ENCODE measurements at places on chromosomes 16 and 17. TPM values are rescaled to one million over a fixed set of nuclear protein-coding genes. Genes with fewer than 3 reads are reported as not detected.
A peak's percentile ranks its signal among the peaks of the same experiment; 100 is the strongest.

DNA sequence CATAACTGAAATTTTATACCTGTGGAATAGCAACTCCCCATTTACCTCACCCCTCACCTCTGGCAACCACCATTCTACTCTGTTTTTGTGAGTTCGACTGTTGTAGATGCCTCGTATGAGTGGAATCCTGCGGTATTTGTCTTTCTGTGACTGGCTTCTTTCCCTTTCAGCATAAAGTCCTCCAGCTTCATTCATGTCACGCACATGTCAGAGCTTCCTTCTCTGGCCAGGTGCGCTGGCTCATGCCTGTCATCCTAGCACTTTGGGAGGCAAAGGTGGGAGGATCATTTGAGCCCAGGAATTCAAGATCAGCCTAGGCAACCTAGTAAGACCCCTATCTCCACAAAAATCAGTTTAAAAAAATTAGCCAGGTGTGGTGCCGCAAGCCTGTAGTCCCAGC lies 278.4 kb downstream of the PARN start:
- DNase-seq = no peak

GRCh38 chr17:18362698-18363100 lies 651 bp downstream of the SHMT1 start:
- DNase-seq = peak; percentile 57

GRCh38 chr16:1777375-1778199 lies 4.7 kb upstream of the MRPS34 start:
- no peak for DNase-seq

- no peak for DNase-seq
Observed at GRCh38 chr16:47636501-47637099, 175.5 kb downstream of the PHKB start.

DNA sequence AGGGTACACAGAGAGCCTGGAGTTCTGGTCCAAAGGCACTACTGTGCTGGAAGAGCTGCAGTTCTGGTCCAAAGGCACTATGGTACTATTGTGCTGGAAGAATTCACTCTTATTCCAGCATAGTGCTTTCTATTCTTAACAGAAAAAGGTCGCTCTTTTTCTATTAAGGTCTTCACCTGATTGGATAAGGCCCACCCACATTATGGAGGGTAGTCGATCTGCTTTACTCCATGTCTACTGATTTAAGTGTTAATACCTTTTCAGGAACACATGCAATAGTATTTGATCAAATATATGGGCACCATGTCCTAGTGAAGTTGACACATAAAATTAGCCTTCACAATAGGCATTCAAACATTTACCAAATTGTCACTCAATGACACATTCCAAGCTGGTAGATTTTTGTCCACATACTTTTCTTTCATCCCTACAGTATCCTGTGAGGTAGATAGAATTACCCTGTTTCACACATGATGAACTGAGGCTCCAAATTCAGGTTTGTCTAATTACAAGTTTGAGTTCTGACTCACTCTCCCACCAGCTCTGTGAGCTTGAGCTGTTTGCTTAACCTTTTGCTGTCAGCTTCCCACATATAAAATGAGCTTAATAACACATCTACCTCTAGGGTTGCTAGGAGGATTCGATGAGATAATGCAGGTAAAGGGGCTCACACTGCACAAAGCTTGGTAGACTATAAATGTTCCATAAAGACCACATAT lies 129.9 kb downstream of the AIPL1 start:
- DNase-seq = no peak

- DNase-seq = peak; percentile 91
Observed at GRCh38 chr17:17356149-17356930, 53.2 kb downstream of the NT5M start.

- DNase-seq = no peak
Observed at GRCh38 chr17:59547131-59547915, 18.1 kb upstream of the DHX40 start.

DNA sequence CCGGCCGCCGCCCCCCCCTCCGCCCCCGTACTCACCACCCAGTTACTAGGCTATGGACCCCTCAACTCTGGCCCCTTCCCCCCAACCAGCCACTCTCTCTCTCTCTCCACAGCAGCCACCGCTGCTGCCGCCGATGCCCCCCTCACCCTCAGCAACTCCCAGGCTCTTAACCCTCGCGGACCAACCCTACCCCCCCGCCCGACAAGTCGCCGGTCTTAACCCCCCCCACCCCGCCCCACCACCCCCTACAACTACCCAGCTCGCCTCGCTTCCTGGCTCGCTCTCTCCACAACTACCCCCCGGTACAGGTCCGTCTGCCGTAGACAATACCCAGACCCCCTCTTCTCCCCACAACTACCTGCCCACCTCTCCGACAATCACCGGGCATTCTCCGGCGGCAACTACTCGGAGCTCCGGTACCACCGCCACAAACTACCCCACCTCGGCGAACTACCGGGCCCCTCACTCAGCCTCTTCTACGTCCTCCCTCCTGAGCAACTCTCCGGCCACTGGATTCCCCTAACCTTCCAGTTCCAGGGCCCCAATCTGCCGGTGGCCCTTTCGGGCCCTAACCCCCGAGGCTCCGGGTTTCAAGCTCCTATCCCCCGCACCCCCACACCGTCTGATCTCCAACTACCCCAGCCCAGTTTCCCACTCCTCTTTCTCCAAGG lies 702 bp downstream of the PHF23 start:
- DNase-seq = peak; percentile 39

- DNase-seq = no peak
Observed at GRCh38 chr16:85751698-85752501, 1.0 kb upstream of the C16orf74 start.

GRCh38 chr16:48592839-48593429 lies 17.0 kb downstream of the N4BP1 start:
- no peak for DNase-seq

GRCh38 chr16:26768385-26769010 lies 298.2 kb upstream of the C16orf82 start:
- DNase-seq = no peak

DNA sequence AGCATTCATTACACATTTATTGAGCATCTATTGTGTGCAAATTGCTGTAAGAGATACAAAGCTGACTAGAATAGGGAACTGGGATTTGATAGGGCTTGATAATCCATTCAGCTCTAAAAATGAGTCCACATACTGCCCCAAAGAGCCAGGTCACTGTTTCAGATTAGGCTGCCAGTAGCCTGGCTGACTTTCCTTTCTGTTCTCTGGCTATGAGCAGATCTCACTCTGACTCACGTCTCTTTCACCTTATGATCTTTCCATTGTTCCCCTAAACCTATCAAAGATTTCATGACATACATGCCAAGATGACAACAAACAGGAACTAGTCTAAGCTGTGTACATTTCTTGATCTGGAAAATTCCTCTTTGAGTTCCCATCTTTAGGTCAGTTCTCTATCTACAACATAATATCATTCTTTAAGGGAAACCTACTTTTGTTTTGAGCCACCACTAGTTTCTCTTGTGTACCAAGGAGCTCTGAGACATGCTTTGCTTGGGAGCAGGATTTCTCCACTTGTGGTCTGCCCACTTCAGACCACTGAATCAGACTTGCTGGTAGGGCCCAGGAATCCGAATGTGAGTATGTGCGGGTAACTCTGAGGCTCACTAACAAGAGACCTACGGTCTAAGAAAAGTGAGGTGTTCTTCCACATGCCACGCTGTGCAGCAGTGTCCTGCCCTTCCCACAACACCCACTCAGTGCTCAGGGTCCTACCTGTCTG lies 40.9 kb upstream of the ICAM2 start:
- DNase-seq = peak; percentile 36

DNA sequence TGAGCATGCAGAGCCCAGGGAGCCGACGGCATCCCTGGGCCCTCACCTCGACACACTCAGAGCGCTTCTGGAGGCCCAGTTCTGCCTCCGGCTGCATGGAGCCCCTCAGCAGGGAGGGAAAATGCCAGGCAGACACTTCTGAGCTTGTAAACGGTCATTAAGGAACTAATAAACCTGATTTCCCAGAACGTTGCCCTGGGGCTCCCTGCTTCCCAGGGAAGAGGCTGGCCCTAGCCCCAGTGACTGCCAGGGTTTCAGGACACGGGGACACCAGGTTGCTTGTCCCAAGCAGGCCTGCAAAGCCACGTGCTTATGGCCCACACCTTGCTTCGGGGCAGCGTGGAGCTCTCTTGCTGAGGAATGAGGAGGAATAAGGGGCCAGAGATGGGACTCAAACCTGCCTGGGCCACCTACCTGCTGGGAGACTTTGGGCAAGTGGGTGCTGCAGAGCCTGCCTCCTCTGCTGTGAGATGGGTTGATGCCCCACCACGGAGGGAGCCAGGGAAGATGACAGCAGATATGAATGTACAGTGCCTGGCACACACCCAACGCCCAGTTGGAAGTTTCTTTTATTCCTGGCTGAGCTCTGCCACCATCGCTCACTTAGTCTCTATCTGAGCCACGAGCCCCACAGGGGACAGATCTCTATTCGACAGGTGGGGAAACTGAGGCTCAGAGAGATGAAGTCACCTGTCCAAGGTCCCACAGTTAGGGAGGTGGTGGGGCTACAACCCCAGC lies 5.4 kb downstream of the RHBDF2 start:
- DNase-seq = no peak

- DNase-seq = no peak
Observed at GRCh38 chr17:6334386-6334785, 100.5 kb downstream of the AIPL1 start.

DNA sequence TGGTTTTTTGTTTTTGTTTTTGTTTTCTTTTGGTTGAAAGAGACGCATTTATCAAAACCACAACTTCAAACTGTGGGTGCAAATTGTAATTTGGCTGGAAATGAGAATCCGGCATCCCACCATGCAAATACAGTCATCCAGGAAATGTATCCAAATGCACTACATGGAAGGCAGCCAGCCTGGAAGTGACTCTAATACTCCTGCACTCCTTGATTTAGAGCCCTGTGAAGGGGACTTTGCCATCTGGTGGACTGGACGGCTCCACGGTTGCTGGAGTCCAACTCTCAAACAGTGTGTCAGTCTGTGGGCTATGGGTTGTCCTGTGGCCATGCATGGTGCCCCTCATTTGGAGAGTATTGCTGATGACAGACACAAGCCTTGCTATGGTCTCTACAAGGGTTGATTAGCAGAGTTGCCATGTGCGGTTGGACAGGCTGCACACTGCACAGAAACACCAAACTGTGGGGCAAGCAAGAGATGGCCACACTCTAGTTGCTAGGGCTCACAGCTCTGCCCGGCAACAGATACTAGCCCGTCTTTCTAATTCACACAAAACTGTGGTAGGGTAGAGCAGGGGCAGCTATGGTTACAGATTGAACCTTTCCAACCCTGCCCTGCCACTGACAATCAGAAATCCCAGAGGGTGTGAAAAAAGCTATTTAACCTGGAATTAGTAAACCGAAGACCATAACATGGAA lies 62.4 kb downstream of the VAT1L start:
- DNase-seq = no peak

GRCh38 chr17:73765824-73766563 lies 121.7 kb upstream of the SDK2 start:
- DNase-seq = no peak

DNA sequence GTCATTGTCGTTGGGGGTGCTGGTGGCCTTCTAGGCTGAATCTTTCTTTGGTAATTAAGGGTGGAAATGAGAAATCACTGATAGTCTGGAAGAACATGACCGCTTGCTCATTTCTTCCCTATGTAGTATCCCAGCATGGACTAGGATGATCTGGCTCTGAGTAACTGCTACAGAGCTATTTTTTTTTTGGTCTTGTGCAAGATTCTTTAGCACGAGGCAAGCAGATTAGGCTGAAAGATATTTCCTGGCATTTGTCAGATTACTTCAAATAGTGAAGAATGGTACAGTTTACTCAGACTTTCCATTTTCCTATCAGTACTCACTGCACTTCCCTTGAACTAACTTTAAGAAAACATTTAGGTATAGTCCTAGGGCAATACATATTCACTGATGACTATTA lies 89.0 kb downstream of the SYCE1L start:
- DNase-seq = peak; percentile 89

DNA sequence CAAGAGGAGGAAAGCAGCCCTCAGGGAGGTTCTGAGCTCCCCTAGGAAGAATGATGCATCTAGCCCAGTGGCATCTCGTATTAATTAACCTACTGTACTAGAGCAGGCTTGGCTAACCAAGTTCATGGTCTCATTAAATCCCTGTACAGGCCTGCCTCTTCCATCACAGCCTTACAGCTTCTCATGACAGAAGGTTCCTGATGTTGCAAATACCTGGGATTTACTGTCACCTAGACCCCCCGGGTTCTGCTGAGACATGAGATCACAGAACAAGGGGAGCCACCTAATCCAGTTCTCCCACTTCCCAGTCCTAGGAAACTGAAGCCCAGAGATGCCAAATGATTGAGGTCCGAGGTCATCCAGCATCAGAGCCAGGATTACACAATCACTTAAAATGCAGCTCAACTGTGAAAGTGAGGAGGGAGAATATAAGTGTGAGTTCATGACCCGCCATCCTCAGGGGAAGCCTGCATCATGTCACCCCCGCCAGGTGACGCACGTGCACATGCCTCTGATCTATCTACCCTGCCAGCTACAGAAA lies 23.9 kb downstream of the ACLY start:
- DNase-seq = peak; percentile 63

- DNase-seq = no peak
Observed at GRCh38 chr17:17108451-17109049, 66.3 kb downstream of the MPRIP start.

Gene TP53TG3F
- not detected for total RNA-seq

Gene ZNF174
- total RNA-seq = 32.0 TPM

Gene CCL3
- total RNA-seq = not detected

Gene LLGL2
- 28.1 TPM for total RNA-seq

Gene SPIRE2
- total RNA-seq = 4.1 TPM

Gene GH1
- not detected for total RNA-seq

Gene RCVRN
- total RNA-seq = not detected

Gene ZNF469
- total RNA-seq = 0.35 TPM

Gene RNF227
- total RNA-seq = 20.3 TPM

Gene USP43
- total RNA-seq = 2.8 TPM

Gene FCSK
- 13.8 TPM for total RNA-seq

Gene CCL7
- total RNA-seq = not detected

Gene NACA2
- total RNA-seq = not detected

Gene ETV4
- 1.3 TPM for total RNA-seq

Gene VWA3A
- 0.24 TPM for total RNA-seq
